ENCODE measurements at places on chromosomes 12 and 14.
A peak's percentile ranks its signal among the peaks of the same experiment; 100 is the strongest.

- DNase-seq = no peak
Measured at GRCh38 chr12:48932878-48933277, 7.6 kb upstream of the FKBP11 start.

DNA sequence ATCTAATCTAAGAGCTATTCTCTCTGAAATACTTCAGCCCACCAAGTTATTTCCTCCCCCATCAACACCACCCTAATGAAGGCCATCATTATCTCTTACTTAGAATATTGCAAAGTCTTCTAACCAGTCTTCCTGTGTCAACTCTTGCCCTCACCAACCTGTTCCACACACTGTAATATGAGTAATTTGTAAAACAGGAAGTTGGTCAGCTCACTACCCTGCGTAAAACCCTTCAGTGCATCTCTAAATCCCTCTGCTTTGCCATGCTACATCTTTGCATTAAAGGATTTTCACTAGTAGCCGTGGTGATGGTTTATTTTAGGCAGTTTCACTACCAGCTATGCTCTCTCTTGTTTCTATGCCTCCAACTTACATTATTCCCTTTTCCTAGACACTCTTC, 70.0 kb downstream of the KIF21A start:
- DNase-seq = no peak

GRCh38 chr12:113273053-113273725, 51.9 kb downstream of the TPCN1 start:
- DNase-seq = no peak

GRCh38 chr12:127127897-127128296, 1139.1 kb upstream of the TMEM132C start:
- DNase-seq = no peak

- DNase-seq = no peak
Measured at GRCh38 chr14:60656686-60657455, 7.6 kb upstream of the SIX1 start.

- DNase-seq = no peak
Measured at GRCh38 chr12:4157122-4157521, 116.4 kb upstream of the CCND2 start.

DNA sequence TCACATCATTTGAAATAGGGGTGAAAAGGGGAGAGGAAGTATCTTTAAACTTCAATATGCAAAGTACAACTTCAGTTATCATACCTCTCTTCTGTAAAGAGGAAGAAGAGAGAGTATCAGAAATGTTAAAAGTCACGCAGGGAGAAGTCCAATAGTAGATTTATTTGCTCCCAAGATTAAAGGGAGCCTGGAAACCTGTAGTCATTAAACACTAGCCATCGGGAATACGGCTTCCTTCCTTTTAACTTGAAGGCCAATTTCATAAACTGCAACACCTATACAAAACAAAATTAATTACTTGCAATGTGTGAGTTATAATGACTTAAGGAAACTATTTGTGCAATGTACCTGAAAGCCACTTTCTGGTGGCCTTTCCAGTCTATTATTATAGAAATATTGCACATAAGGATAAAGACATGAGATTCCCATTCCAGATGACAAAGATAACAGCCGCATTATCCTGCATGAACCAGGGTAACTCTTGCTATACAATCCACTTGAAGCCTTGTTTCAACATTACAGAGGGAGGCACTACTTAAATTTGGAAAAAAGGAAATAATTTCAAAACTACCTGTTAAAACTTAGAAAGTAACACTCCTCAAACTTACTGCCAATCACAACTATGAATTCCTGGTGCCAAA, 4.6 kb downstream of the BTG1 start:
- DNase-seq = no peak

GRCh38 chr12:103540319-103540718, 44.6 kb upstream of the C12orf42 start:
- no peak for DNase-seq

- DNase-seq = no peak
Measured at GRCh38 chr14:32567543-32568384, 238.7 kb downstream of the AKAP6 start.

DNA sequence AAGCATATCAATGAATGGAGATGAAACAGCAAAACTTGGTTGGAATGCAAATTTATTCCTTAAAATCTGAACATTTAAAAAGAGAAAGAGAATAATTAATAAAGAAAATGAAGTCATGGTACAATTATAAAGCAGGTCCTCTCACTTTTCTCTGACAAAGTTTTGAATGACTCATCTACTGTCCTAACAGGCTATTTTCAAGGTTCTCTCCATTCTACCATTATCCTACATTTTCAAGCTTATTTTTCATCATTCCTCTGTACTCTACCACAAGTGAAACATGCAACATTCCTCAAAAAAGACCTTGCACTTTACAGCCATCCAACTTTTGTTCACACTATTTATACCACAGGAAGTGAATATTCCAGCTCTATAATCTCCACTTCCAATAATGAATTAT, 36.9 kb upstream of the AP4S1 start:
- no peak for DNase-seq

DNA sequence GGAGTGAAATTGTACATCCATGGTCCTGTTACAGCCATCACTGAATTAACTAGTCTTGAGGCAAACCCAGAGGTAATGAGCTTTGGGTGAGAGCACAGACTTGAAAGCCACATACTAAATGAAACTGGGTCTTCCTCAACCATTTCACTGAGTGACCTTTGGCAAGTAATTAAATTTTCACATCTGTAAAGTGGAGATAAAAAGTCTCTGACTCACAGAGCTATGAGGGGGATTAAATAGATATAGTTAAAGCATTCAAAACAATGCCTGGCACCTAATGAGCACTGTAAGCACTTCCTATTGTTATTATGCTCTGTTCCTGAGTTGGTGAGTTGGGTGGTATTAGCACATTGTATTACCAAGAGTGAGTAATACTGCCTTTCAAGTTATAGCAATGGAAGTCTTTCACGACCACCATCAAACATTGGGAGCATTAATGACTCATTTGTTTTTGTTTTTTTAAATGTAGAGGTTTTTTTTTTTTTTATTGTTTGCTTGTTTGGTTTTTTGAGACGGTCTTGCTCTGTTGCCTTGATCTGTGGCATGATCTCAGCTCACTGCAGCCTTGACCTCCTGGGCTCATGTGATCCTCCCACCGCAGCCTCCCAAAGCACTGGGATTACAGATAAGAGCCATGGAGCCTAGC, 12.5 kb upstream of the STRN3 start:
- DNase-seq = no peak

DNA sequence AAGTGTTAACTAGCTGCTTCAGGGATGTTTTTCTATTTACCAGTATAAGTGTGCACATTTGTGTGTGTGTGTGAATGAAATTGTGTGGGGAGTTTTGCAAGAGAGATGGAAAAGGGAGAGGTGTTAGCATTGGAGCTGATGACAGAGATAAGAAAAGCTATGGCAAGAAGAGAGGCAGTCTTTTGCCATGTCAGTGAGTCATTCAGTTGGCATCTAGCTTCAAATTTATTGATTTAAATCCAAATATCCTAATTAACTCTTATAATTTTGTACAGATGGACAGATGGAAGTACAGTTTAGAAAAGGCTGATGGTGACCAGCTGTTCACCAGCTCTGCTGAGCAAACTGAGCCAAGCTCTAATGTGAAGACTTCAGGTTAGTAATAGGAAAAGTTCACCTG, 3.3 kb upstream of the BHLHE41 start:
- DNase-seq = no peak

- no peak for DNase-seq
Measured at GRCh38 chr14:94058674-94059138, 22.3 kb downstream of the DDX24 start.

GRCh38 chr14:99254328-99255009, 17.5 kb downstream of the BCL11B start:
- DNase-seq = no peak

- no peak for DNase-seq
Measured at GRCh38 chr14:30957813-30958370, 67.6 kb upstream of the AP4S1 start.

DNA sequence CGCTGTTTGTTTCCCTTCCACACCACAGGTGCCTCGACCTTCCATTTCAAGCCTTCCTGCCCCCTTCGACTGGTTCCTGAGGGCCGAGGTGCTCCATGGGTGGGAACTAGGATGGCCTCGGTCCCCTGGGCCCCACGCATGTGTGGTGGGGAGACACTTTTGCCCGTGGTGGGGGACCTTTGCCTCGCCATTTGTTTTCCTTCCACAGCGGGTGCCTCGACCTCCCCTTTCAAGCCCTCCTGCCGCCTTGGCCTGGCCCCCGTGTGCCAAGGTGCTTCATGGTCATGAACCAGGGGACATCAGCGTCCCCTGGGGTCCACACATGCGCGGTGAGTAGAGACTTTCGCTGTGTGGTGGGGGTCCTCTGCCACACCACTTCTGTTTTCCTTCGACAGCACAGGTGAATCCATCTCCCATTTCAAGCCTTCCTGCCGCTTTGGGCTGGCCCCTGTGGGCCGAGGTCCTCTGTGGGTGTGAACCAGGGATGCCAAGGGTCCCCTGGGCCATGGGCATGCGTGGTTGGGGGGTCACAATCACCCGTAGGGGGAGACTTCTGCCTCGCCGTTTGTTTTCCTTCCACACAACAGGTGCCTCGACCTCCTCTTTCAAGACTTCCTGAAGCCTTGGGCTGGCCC, 364.4 kb downstream of the ALG10 start:
- no peak for DNase-seq

- DNase-seq = no peak
Measured at GRCh38 chr12:79063258-79063657, 198.7 kb downstream of the SYT1 start.

DNA sequence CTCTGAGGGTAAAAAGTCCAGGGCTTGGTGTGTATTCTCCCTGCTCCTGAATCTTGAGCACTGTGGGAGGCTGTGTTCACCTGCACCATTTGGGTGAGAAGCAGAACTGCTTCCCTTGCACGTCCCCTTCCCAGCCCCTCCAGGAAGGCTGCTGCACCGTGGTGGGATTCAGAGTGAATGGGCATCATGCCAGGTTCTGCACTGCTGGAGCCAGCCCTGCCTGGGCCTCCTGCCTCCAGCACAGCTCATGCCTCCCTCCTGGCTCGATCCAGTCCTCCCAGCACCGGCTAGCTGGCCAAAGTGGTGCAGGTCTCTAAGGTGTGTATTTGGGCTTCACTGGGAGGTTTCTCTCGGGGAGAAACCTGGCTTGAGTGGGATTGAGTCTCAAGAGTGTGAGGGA, 54.9 kb downstream of the ANKRD9 start:
- no peak for DNase-seq

GRCh38 chr12:68613209-68613904, 2.7 kb downstream of the RAP1B start:
- peak; percentile 40 for DNase-seq

GRCh38 chr12:87812030-87812429, 217.2 kb downstream of the C12orf50 start:
- no peak for DNase-seq

DNA sequence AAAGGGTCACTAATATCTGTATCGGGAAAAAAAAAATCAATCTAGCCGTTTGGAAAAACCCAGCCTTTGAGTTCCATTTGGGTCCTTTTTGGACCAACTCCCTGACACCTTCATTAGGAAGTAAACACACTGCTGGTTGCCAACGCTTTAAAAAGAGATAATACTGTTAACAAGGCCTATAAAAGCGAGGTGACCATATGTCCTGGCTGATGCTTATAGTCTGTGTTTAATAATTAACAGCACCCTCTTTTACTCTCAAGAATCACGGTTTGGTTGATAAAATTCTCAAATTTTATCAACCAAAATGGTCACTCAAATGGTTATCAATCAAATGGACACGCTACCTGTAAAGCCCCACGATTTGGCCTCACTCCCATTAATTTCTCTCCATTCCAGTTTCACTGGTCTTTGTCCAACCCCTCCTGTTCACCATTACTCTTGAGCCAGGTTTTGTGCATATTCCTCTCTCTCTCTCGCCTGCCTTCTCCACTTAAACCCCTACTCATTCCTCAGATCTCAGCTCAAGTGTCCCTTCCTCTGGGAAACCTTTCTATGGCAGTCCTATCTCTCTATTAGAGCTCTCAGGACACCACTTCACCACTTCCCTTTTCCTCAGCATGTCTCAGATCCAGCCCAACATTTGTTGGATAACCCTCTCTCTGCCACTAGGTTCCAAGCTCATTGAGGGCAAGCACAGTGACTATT, 9.5 kb downstream of the BTG1 start:
- DNase-seq = no peak

GRCh38 chr14:36271222-36271621, 49.2 kb downstream of the MBIP start:
- DNase-seq = no peak

DNA sequence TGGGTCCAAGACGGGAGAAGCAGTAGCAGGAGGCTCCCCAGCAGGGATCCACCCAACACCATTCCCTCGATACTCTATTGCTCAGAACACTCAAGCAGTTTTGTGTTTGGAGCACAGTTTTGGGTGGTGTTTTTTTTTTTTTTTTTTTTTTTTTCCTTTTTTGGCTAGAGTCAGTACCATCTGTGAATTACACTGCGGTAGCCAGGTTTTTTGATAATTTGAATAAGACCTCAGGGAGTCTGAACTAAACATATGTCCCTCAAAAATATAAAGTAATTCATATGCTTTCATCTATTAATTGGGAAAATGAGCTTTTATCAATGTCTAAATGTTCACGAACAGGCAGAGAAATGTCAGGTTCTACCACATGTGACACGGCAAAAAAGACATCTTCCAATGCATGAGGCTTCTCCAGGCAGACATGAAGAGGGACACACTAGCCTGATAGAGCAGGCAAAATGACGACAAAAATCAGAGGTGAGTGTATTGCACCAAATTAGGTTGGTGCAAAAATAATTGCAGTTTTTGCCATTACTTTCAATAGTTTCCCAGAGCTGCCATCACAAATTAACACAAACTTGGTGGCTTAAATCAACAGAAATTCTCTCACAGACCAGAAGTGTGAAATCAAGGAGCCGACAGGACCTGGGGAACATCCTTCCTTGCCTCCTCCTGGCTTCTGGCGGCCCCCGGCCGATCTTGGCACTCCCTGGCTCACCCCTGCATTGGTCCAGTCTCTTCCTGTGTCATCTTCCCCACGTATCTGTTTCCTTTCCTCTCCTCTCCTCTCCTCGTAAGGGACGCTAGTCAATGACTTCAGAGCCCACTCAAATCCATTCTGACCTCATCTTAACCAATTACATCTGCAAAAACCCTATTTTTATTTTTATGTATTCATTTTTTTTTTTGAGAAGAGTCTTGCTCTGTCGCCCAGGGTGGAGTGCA, 33.9 kb downstream of the FOXN3 start:
- no peak for DNase-seq

- no peak for DNase-seq
Measured at GRCh38 chr14:41986700-41987099, 380.0 kb downstream of the LRFN5 start.

- DNase-seq = no peak
Measured at GRCh38 chr12:2149091-2149490, 96.3 kb downstream of the CACNA1C start.

- no peak for DNase-seq
Measured at GRCh38 chr14:100830681-100831080, 4.8 kb downstream of the MEG3 start.

DNA sequence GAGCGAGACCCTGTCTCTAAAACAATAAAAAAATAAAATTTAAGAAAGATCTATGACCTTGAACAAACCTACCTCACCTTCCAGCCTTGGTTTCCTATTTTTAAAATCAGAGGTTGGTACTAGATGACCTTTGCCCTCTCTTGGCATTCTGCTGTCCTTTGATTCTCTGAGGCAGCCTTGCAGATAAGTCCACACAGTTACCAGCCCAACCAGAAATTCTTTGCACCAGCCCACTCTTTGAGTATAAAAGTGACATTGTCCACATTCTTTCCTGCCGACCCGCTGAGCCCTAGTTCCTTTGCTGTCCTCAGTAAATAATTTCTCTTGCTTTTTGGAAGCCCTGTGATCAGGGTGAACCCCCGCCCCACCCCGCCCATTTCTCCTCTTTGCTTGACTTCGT, 150.4 kb downstream of the PHETA1 start:
- no peak for DNase-seq
